Mesothelial cell of epicardium (in vitro differentiated cells): ENCODE measurements at places on chromosomes 2 and 18.

GRCh38 chr2:108324531-108325255 lies 36.0 kb downstream of the SULT1C2 start:
- H3K4me3 ChIP-seq: no peak overlapping the region
- no peak overlapping the region for H3K27ac ChIP-seq
- H3K27me3 ChIP-seq: peaks cover 60% of the 10 kb centered on the region
- no peak for DNase-seq

GRCh38 chr2:234410526-234410925 lies 86.4 kb downstream of the ARL4C start:
- no peak for DNase-seq
- H3K27me3 ChIP-seq: no peaks in the 10 kb centered on the region
- H3K36me3 ChIP-seq: no peaks in the 10 kb centered on the region
- H3K27ac ChIP-seq: peak overlapping the region; percentile 83
- peaks cover 33% of the 10 kb centered on the region for H3K4me1 ChIP-seq

DNA sequence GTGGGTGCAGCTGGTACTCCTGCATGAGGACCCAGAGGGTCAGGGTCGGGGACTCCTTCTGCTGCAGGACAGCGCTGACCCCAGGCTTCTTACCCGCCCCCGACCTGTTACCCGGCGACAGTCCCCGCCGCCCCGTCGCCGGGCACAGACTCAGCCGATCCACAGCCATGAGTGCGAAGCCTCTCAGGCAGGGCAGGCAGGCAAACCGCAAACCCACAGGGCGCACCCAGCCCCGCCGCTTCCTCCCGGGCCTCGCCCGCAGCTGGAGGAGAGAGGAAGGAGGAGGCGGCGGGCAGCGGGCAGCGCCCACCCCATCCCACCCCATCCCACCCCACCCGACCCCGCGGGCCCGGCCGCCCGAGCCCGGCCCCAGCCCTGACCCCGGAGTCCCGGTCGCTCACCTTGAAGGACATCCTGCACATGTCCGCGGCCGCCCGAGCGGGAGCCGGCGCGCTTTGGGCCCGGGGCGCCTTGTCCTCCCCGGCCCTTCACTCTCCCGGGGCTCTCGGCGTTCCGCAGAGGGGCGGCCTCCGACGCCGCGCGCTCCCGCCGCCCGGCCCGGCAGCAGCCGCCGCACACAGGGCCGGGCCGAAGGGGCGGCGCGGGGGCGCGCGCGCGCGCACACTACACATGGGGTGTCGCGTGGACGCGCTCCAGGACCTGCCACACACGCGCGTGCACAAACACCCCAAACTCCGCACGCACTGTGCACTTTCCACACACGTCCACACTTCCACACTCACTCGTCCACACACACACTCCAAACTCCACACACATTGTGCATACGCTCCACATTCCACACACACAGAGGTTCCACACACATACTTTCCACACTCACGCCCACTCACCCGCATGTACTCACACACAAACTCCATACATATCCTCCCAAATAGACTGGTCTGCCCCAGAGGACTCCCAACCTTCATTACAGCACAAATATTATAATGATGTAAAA lies at the start of gene ANKRD29:
TSS of gene ANKRD29 (minus strand) at position 603 of the 955 bp plus-strand sequence. CDS start at position 422, 181 bp downstream.
- peaks cover 83% of the 10 kb centered on the region for H3K27me3 ChIP-seq
- no peaks in the 10 kb centered on the region for H3K36me3 ChIP-seq
- H3K4me1 ChIP-seq: peaks cover 8% of the 10 kb centered on the region
- peak; percentile 51 for DNase-seq
- H3K27ac ChIP-seq: no peak within 1 kb of the TSS

DNA sequence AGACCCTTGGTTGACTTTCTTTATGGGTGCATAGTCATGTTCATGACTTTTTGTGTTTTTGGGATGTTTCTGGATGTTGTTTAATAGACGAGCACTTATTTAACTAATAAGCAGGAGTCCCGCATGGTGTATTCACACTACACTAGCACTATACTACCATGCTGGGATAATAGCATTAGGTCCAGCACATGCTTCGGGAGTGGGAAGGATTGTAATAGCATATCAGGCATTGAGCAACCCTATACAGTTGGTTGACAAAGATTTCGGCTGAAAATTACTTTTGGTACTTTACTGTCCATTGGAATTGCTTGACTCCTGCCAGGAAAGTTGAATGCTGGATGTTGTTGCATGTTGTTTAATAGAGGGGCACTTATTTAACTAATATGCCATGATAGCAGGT lies 2.8 kb downstream of the SH3RF3 start:
- no peak overlapping the region for H3K4me3 ChIP-seq
- H3K27me3 ChIP-seq: peaks cover 82% of the 10 kb centered on the region
- H3K27ac ChIP-seq: no peak overlapping the region

GRCh38 chr18:34965108-34965507 lies 76.1 kb upstream of the MAPRE2 start:
- H3K4me1 ChIP-seq: peaks cover 5% of the 10 kb centered on the region
- H3K27ac ChIP-seq: no peak overlapping the region
- DNase-seq: no peak
- H3K27me3 ChIP-seq: no peaks in the 10 kb centered on the region
- H3K36me3 ChIP-seq: no peaks in the 10 kb centered on the region

DNA sequence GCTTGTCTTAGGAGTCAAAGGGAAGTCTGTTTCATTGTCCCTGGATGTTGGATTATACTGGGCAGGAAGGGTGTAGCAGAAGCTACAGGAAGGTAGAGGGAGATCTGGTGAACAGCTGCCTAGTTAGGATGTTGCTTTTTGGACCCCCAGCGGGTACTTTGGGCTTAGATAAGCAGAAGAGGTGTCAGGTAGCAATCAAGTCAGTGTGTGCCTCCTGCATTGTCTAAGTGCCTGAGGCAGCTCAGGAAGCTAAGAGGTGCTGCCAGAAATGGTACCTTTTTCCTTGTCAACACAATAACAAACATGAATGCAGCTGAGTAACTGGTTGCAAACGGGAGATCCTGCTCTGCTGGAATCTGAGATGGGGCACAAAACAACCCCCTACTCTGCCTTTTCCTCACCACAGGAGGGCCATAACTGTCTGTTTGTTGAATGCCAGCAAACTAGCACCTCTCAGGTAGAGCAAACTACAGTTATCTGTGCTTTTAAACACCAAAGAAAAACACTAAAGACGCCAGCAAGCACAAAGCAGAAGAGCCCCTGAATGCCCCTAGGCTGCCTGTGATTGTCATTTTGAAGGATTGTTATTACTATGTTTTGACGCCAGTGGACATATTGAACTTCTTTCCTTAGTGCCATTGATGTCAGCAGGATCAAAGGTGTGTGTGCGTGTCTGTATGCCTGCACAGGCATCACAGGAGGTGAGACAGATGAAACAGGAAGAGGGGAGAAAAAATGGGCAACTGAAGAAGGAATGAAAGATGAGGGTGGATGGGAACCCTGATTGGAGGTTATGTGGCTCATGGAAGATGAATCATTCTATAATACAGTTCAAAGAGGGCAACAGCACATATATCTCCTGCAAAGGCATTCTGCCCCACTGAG lies 151.4 kb downstream of the ETAA1 start:
- no peak for DNase-seq
- H3K27me3 ChIP-seq: peaks cover 34% of the 10 kb centered on the region
- peaks cover 6% of the 10 kb centered on the region for H3K36me3 ChIP-seq
- H3K4me1 ChIP-seq: peaks cover 17% of the 10 kb centered on the region

- no peak for DNase-seq
- H3K4me1 ChIP-seq: peaks cover 51% of the 10 kb centered on the region
- H3K4me3 ChIP-seq: no peak overlapping the region
Measured at GRCh38 chr2:29066271-29066860, 8.0 kb downstream of the PCARE start.

DNA sequence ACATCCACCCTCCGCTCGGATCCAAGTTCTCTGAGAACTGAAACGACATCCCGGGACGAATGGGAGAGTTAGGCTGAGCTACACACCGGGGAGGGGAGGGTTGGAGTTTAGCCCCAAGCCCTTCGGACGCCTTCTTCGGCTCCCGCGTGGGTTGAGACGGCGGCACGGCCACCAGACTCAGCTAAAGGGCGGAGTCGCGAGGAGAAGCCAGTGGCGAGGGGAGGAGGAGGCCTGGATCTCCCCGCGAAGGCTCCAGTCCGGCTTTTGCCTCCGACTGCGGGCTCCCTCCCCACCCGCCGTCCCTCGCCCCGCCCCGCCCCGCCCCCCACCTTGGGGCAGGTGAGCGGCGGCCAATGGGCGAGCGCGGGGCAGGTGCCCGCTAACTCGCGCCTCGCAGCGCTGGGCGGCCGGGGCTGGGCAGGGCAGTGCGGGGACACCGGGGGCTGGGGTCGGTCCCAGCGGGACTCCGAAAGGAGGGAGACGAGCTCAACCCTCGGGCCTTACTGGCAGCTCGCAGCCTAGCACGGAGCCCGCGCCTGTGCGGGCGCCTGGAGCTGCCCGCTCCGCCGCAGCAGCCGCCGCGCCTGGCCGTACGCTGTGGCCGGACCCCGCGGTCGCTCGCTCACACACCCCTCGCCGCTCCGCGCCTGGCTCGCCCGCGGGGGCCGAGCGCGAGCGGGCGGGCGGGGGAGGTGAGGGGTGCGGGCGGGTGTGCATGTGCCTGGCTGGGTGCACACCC lies at the start of gene EMX1:
TSS of gene EMX1 (plus strand) at position 382 of the 739 bp plus-strand sequence. CDS start at position 716, 334 bp downstream.
- peaks cover 89% of the 10 kb centered on the region for H3K27me3 ChIP-seq
- H3K36me3 ChIP-seq: no peaks in the 10 kb centered on the region
- H3K27ac ChIP-seq: no peak within 1 kb of the TSS
- peak within 1 kb of the TSS; percentile 68 for H3K4me3 ChIP-seq
- H3K4me1 ChIP-seq: peaks cover 19% of the 10 kb centered on the region

DNA sequence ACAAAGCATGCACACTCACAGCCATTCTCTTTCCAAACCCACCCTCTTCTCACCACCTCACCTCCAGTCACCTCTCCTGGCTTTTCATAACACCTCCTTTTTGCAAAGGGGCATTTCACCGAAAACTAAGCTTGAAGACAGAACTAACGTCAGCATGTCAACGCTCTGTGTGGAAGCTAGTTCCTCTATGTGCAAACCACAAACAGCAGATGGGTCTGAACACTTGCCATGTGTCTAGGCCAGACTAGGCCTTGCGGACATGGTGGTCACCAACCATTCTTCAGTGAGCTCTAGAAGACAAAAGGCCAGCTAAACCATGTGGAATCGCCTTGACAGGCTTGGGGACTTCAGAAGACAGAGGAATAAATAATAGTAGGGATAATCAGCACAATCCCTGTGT lies 148.5 kb downstream of the TXNL1 start:
- peaks cover 13% of the 10 kb centered on the region for H3K4me1 ChIP-seq
- no peak for DNase-seq
- H3K4me3 ChIP-seq: no peak overlapping the region

- H3K4me1 ChIP-seq: no peaks in the 10 kb centered on the region
- no peak for DNase-seq
- no peak overlapping the region for H3K4me3 ChIP-seq
- H3K27ac ChIP-seq: no peak overlapping the region
Measured at GRCh38 chr2:237547841-237548416, 18.4 kb upstream of the PRLH start.

DNA sequence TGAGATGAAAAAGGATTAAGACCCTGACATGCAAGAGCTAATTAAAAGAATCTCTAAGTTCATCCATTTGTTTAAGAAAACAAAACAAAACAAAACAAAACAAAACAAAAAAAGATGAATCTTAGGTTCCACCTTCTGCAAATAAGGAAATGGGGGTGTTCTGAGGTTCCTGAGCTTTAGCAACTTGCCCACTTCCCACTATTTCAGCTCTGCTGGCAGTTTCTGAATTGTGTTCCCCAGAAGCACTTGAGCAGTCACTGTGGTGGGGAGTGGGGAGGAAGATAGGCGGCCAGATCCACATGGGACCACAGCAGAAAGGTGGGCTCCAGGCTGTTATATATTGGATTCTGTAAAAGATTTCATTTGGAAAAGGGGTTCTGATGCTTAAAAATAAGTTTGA lies 20.3 kb downstream of the INO80C start:
- no peak overlapping the region for H3K4me3 ChIP-seq
- peaks cover 23% of the 10 kb centered on the region for H3K36me3 ChIP-seq
- no peak for DNase-seq
- H3K27ac ChIP-seq: no peak overlapping the region

- H3K4me3 ChIP-seq: no peak overlapping the region
- H3K27me3 ChIP-seq: no peaks in the 10 kb centered on the region
- H3K4me1 ChIP-seq: peaks cover 16% of the 10 kb centered on the region
- no peak for DNase-seq
- no peaks in the 10 kb centered on the region for H3K36me3 ChIP-seq
Measured at GRCh38 chr18:68843473-68844089, 45.7 kb downstream of the CCDC102B start.

- peaks cover 14% of the 10 kb centered on the region for H3K36me3 ChIP-seq
- DNase-seq: no peak
- no peaks in the 10 kb centered on the region for H3K27me3 ChIP-seq
- H3K4me3 ChIP-seq: no peak overlapping the region
- no peak overlapping the region for H3K27ac ChIP-seq
- H3K4me1 ChIP-seq: peaks cover 4% of the 10 kb centered on the region
Measured at GRCh38 chr2:224552771-224553170, 32.4 kb downstream of the CUL3 start.

GRCh38 chr2:143960177-143960576 lies 559.7 kb downstream of the ZEB2 start:
- H3K27me3 ChIP-seq: no peaks in the 10 kb centered on the region
- peaks cover 6% of the 10 kb centered on the region for H3K4me1 ChIP-seq
- no peak overlapping the region for H3K27ac ChIP-seq
- H3K36me3 ChIP-seq: peaks cover 13% of the 10 kb centered on the region
- DNase-seq: no peak

GRCh38 chr2:66531155-66531554 lies 96.2 kb downstream of the MEIS1 start:
- no peaks in the 10 kb centered on the region for H3K27me3 ChIP-seq
- no peak for DNase-seq
- no peak overlapping the region for H3K4me3 ChIP-seq
- H3K4me1 ChIP-seq: peaks cover 70% of the 10 kb centered on the region

- H3K36me3 ChIP-seq: no peaks in the 10 kb centered on the region
- H3K27me3 ChIP-seq: no peaks in the 10 kb centered on the region
- DNase-seq: no peak
- peaks cover 25% of the 10 kb centered on the region for H3K4me1 ChIP-seq
- H3K27ac ChIP-seq: peak overlapping the region; percentile 13
Measured at GRCh38 chr18:43389163-43389562, 111.9 kb upstream of the SYT4 start.
